Panc1 (cell line): ENCODE measurements at places on chromosomes 2 and 18. TPM values are rescaled to one million over a fixed set of nuclear protein-coding genes. Genes with fewer than 3 reads are reported as not detected.

Gene KRTCAP3
- 1.9 TPM for total RNA-seq

Gene HEATR5B
- total RNA-seq: 13.6 TPM

Gene MPP4
- not detected for total RNA-seq

Gene TDRD15
- total RNA-seq: not detected

Gene NTSR2
- total RNA-seq: 0.15 TPM

Gene IL1R2
- total RNA-seq: 0.15 TPM

Gene TUBB8B
- not detected for total RNA-seq

DNA sequence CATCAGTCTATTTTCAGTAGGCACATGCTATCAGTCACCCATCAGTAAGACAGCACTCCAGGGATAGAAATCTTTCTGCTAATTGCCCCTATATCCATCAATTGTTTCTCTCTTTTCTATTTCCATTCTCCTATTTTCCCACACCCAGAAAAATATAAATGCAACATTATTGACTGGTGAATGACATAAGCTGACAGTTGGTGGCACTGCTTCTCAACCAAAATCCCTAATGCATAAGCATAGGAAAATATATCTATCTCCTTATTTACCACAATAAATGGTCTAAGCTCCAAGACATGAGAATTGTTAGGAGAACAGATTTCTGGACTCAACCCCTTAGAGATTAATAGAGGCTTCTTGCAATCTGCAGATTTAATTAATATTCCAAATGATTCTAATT lies 64.0 kb upstream of the REG3A start:
- no peaks in the 10 kb centered on the region for H3K4me1 ChIP-seq
- no peak overlapping the region for H3K27ac ChIP-seq
- no peaks in the 10 kb centered on the region for H3K36me3 ChIP-seq
- no peak overlapping the region for H3K4me3 ChIP-seq
- no peaks in the 10 kb centered on the region for H3K27me3 ChIP-seq

GRCh38 chr2:195560209-195560895 lies 96.7 kb upstream of the SLC39A10 start:
- peaks cover 16% of the 10 kb centered on the region; the same call in 1 of the 2 replicates for H3K4me1 ChIP-seq
- H3K27ac ChIP-seq: no peak overlapping the region
- no peaks in the 10 kb centered on the region for H3K27me3 ChIP-seq

DNA sequence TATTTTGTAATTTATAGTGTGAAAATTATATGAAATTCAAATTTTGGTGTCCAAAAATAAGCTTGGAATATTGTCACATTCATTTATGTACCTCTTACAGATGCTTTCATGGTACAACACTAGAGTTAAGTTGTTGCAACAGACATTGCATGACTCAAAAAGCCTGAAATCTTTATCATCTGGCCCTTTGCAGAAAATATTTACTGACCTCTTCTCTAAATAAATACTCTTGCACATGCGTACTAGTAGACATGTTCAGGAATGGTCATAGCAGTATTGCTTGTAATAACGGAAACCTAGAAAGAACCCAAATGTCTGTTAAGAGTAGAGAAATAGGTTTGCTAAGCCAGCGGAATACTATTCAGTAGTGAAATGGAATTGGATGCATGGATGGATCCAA lies 60.4 kb downstream of the GALNT1 start:
- H3K36me3 ChIP-seq: no peaks in the 10 kb centered on the region
- no peaks in the 10 kb centered on the region; the same call in 1 of the 2 replicates for H3K4me1 ChIP-seq
- H3K27ac ChIP-seq: no peak overlapping the region

DNA sequence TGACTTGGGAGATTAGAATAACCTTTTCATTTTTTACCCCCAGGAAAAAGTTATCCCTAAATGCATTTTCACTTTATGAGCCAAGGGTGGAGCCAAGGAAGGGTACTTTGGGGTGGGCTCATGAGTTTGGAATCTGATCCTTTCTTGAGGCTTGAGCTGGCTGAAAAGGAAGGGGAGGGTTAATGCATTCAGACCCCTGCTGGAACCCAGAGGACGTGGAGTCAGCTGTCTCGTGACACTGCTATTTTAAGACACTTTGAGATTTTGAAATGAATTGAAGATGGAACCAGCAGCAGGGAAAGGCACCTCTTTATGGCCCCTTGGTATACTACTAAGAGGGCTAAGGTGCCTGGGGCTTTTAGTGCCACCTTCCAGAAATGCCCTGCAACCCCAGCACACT lies 90.4 kb downstream of the MARCHF4 start:
- H3K27me3 ChIP-seq: no peaks in the 10 kb centered on the region
- H3K4me1 ChIP-seq: no peaks in the 10 kb centered on the region
- H3K36me3 ChIP-seq: no peaks in the 10 kb centered on the region

DNA sequence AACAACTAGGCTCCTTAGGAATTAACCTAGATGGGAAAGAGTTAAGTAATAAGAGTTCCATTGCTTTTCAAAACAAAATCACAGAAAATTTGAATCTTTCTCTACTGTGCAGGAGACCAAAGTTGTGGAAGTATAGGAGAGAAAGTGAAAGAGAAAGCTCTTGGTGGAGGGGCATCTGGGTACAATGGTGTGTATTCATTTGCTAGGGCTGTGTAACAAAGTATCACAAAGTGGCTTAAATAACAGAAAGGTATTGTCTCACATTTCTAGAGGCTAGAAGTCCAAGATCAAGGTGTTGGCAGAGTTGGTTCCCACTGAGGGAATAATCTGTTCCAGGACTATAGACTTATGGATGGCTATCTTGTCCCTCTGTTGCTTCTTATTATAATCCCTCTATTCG lies 50.5 kb upstream of the GORASP2 start:
- no peaks in the 10 kb centered on the region for H3K36me3 ChIP-seq
- DNase-seq: no peak
- H3K27ac ChIP-seq: no peak overlapping the region
- H3K4me1 ChIP-seq: no peaks in the 10 kb centered on the region
- H3K27me3 ChIP-seq: peaks cover 5% of the 10 kb centered on the region; the same call in 1 of the 2 replicates

GRCh38 chr2:12787891-12788801 lies 71.4 kb downstream of the TRIB2 start:
- no peak for DNase-seq
- no peaks in the 10 kb centered on the region for H3K27me3 ChIP-seq
- no peaks in the 10 kb centered on the region for H3K36me3 ChIP-seq

DNA sequence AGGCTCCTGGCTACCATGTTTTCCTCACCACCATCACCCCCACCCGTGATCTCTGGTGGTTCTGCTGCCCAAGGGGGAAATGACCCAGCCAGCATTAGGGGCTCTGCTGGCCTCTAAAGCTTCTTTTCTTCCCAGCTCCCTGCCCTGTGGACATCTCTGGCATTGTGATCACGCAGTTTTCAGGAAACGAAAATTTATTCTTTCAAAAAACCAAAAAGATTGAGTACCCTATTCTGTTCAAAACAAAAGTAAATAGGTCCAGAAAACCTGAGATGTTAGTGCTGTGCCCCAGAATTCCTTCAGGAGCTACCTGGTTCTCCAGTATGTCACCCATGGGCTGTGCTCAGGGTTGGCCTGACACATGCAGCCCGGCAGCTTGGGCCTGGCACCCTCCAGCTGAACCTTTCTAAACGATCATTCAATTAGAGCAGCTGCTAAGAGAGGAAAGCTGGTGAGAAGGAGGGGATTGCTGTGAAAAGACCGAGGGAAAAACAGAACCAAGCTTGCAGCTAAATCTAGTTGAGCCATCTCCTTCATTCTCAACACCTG lies 157.5 kb downstream of the MGAT5 start:
- H3K36me3 ChIP-seq: no peaks in the 10 kb centered on the region
- H3K27ac ChIP-seq: no peak overlapping the region
- no peak for DNase-seq
- H3K4me1 ChIP-seq: no peaks in the 10 kb centered on the region
- no peak overlapping the region for H3K4me3 ChIP-seq
- H3K27me3 ChIP-seq: no peaks in the 10 kb centered on the region

DNA sequence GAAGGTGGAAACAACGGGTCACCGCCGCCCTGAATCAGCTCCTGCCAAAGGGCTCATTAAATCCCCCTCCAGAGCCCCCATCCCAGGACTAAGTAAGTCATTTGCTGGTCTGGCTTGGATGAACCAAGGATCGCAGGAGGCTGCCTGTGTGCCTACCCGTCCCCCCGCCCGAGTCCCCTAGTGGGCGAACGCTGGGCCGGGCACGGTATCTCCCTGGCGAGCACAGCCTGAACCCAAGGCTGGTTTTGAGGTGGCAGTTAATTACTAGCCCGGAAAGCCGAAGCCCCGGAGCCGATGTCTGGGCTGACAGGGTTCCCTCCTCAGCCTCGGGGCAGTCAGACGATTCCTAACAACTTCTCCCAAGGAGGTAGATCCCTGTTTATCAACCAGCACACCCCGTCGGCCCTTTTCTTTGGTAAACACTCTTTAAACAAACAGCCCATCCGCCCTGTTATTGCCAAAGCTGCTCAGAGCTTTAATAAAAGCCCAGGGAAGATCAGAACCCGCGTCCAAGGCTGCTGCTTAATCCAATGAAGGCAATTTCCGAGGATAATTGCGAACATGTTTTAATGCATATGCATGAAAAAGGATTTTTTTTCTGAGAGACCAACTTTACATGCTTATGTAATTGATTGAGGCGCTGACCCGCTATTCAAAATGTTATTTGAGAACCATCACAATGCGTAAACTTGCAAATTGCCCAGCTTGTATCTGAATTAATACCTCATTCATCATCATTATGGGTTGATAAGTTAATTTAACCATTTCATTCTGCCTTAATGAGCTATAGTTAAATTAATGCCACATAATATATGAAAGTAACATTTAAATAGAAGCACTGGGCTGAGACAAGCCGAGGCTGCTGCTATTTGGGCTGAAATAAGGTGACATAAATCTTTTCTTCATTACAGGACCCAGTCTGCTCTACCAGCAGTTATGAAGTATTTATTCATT lies 10.5 kb downstream of the EVX2 start:
- H3K4me1 ChIP-seq: no peaks in the 10 kb centered on the region
- no peaks in the 10 kb centered on the region for H3K36me3 ChIP-seq
- H3K27ac ChIP-seq: no peak overlapping the region
- DNase-seq: no peak
- no peak overlapping the region for H3K4me3 ChIP-seq
- peaks cover 15% of the 10 kb centered on the region for H3K27me3 ChIP-seq

- no peak overlapping the region for H3K4me3 ChIP-seq
- no peak for DNase-seq
- H3K4me1 ChIP-seq: peaks cover 83% of the 10 kb centered on the region
- H3K27me3 ChIP-seq: no peaks in the 10 kb centered on the region
- H3K27ac ChIP-seq: peak overlapping the region; percentile 99
- H3K36me3 ChIP-seq: no peaks in the 10 kb centered on the region
These were observed 6.5 kb downstream of the SH3BP4 start for GRCh38 chr2:234958311-234958710.

DNA sequence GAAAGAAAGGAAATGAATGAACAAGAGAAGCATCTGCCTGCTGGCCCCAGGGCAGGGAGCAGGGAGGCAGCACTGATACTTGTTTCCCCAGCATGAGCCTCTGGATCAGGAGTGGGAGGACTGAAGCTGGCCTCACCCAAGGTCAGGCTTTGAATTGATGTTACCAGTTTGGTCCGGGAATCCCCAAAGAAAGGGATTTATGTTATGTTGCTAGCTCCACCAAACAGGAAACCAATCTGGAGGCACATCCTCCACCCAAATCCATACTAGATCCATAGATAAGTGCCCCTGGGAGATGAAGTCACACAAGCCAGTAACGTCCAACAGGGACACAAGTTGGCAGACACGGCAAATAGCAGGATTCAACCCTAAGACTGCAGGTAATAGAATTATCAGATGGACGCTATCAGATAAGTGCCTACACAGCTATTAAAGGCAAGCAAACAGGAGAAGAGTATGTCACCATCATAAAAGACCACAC lies 85.9 kb downstream of the MTCL1 start:
- H3K4me1 ChIP-seq: peaks cover 25% of the 10 kb centered on the region
- peak overlapping the region; percentile 12; the same call in 1 of the 2 replicates for H3K27ac ChIP-seq
- peaks cover 5% of the 10 kb centered on the region; the same call in 1 of the 2 replicates for H3K36me3 ChIP-seq

- H3K27me3 ChIP-seq: no peaks in the 10 kb centered on the region
- H3K4me3 ChIP-seq: no peak overlapping the region
- DNase-seq: no peak
- no peaks in the 10 kb centered on the region for H3K36me3 ChIP-seq
These were observed 259.3 kb downstream of the TTC32 start for GRCh38 chr2:19642501-19642900.

DNA sequence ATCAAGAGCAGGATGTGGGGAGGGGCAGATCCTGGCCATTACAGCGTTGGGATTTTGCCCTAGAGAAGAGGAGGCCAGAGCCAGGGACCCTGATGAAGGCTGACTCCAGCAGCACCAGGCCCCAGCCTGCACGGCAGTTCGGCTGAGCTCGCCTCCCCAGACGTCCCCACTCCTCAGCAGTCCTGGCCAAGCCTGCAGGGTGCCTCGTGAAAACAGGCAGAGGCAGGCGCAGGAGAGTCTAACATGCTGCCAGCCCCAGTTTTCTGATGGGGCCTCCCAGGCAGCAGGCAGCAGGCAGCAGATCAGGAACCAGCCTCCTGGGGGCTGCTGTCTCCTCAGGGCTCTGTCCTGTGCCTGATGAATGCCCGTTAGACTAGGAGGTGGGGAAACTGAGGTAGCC lies 19.7 kb upstream of the GLI2 start:
- no peak overlapping the region for H3K27ac ChIP-seq

GRCh38 chr2:20868377-20868776 lies 45.5 kb upstream of the LDAH start:
- DNase-seq: no peak
- no peak overlapping the region for H3K27ac ChIP-seq
- 0 out of 2 replicates have a peak, but pooled peaks cover 2% of the 10 kb centered on the region for H3K27me3 ChIP-seq
- H3K4me1 ChIP-seq: no peaks in the 10 kb centered on the region

DNA sequence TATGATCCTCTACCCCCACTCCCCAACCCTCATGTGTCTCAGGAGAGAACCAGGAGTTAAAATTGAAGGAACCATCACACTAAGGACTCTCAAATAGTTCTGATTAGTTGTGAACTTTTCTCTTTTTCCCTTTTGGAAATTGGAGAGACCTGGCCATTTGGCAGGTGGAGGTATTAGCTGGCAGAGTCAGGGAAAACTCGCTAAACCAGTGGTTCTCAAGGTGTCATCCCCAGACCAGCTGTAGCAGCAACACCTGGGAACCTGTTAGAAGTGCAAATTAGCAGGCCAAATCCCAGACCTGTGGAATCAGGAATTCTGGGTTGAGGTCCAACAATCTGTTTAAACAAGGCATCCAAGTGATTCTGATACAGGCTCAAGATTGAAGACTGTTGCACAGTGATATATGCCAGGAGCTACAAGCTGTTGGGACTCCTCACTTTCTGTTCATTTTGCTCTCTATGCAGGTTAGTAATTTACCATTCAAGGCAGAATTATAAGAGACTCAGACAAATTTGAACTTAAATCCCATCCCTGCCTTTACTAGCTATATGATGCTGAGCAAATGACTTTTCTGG lies 2.8 kb upstream of the TMEM131 start:
- H3K4me1 ChIP-seq: peaks cover 7% of the 10 kb centered on the region
- peaks cover 3% of the 10 kb centered on the region; the same call in 1 of the 2 replicates for H3K36me3 ChIP-seq
- H3K27me3 ChIP-seq: no peaks in the 10 kb centered on the region

DNA sequence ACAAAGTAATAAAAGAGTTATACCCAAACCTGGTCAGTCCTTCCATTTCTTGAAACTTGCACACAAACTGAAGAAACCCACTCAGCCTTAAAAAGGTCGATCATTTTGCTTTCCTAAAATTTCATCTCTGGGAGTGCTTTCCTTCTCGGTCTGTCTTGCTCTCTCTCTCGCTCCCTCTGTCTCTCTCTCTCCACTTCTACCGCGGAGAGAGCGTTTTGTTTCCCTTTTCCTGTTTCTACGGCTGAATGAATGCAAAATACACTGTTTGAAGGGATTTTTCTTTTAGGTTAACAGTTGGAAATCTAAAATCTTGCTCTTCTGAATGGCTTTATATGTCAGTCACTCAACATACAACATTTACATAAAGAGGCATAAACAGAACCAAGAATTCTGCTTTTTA lies 424.2 kb downstream of the TGIF1 start:
- H3K4me1 ChIP-seq: peaks cover 9% of the 10 kb centered on the region
- H3K4me3 ChIP-seq: no peak overlapping the region
- H3K36me3 ChIP-seq: no peaks in the 10 kb centered on the region
- no peak for DNase-seq

- H3K27ac ChIP-seq: no peak overlapping the region
- no peaks in the 10 kb centered on the region for H3K36me3 ChIP-seq
- no peaks in the 10 kb centered on the region for H3K4me1 ChIP-seq
- peaks cover 8% of the 10 kb centered on the region for H3K27me3 ChIP-seq
These were observed 105.6 kb downstream of the TGFA start for GRCh38 chr2:70448041-70448440.
